ENCODE measurements at places on chromosomes 13 and 19. TPM values are rescaled to one million over a fixed set of nuclear protein-coding genes. Genes with fewer than 3 reads are reported as not detected.

DNA sequence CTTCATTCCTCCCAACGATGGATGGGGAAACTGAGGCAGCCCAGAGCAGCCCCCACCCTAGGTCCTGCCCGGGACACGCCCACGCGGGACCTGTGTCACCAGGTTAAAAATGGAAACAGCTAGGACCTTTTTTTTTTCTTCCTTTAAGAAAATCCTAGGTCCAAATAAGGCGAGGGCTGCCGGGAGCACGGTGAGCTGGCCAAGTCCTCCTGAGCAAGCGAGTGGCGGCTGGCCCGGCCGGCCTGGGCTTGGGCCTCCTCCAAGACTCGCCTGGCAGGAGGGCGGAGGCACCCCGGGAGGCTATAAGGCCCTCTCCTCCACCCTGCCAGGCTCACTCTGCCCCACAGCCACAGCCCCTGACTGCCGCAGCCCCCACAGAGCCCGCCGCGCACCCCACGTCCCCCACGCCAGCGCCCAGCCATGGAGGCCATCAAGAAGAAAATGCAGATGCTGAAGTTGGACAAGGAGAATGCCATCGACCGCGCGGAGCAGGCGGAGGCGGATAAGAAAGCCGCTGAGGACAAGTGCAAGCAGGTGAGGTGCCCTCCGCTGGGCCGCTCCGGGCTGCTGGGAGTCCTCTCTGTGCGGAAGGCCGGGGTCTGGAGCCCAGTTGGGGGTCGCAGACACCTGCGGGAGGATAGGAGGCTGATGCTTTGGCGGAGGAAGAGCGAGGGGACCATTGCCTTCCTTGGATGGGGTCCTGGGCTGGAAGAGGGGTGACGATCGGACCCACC lies 8.9 kb upstream of the TPM4 start:
- no peak for DNase-seq

- DNase-seq: no peak
These were observed 108.3 kb downstream of the SLITRK5 start for GRCh38 chr13:87779426-87779825.

- DNase-seq: no peak
These were observed 112.5 kb downstream of the SOX1 start for GRCh38 chr13:112179421-112179820.

- no peak for DNase-seq
These were observed 670.2 kb downstream of the DIAPH3 start for GRCh38 chr13:59493436-59493965.

- no peak for DNase-seq
These were observed 8.5 kb upstream of the CCL25 start for GRCh38 chr19:8044018-8044417.

DNA sequence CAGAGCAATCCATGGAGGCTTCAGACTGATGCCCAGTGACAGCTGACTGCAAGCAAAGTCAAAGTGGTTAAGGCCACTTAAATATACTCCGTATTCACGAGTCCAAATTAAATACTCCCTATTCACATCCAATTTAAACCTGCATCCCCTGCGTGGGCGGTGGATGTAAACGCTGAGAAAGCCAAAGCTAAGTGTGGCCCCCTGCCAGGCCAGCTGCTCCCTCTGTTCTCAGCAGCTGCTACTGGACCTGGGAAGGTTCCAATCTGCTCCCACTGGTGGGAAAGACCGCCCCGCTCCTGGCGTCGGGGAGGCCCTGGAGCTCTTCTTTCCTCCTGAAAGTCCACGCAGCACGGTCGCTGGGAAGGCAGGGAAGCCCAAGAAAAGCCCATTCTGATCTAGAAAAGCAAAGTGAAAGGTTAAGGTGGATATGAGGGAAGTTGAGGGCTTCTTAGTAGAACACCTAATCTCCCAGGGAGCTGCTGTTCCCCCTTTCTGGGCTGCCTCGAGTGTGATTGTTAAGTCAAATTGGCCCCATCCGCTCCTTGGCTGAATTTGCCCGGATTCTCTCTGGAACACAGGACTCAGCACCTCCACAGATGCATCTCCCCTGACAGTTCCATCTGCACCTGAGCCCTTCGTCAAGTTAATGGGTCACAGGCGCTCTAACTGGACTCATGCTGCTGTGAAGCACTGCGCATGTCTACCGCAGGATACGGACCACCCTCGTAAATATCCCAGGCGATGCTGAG lies 205.5 kb downstream of the USP12 start:
- DNase-seq: peak; percentile 19

GRCh38 chr19:16224293-16225045 lies 26.8 kb downstream of the AP1M1 start:
- DNase-seq: no peak

DNA sequence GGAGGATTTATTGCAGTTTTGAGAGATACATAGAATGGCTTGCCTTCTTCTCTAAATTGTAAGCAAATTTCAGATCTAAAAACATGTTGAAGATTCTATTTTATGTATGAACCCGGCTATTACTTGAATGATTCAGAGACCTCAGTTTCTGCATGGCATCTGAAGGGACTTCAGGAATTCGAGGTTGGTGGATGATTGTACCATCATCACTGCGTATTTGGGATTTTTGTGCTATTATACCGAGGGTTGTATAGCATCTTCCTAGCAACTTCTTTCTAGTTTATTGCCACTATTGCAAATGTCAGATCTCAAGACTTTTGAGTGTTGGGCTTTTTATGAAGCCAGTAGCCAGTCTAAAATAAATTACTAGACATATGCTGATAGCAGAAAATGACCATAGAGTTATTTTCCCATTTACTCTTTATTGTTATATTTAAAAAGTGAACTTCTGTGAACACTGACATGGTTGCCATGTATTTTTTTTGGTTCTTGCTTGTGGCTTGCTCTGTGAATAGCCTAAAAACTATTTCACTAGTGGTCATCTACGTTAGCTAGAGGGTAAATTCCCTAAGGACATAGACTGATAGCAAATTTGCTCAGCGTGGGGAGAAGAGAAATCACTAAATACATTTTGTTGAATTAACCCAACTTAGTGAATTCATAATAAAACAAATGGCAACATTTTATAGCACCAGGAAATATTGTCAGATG lies 70.6 kb upstream of the KLF12 start:
- DNase-seq: no peak

DNA sequence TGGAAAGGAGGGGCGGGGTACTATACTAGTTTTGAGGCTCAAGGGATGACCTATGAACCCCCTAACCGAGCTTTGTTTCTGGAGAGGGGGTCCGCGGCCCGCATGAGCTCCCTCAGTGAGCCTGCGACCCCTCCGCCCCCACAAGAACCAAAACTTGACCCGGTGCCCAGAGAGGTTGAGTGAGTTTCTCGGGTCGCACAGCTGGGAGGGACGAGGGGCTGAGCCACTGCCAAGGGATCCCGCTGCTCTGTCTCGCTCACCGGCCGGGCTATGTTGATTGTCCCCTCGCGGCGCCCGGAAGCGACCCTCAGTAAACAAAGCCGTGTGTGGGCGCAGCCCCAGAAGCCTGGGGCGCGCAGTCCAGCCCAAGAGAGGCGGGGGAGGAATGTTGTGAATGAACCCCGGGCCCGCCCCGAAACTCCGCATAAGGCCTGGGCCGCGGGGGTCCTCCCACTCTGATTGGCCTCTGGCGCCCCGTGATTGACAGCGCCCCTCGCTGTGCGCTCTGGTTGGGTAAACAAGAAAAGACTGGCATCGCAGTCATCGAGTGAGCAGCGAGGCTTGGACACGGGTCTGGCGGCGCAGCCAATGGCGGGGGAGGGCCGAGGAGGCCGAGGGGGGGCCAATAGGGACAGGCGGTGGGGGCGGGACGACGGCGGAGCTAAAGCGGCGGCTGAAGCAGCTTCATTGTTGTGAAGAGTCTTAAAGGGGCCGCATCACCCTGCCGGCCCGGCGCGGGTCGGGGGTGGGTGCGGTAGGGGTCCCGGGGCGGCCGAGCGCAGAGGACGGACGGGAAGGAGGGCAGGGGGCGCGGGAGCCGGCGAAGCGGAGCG lies at the start of gene ZSWIM4:
TSS of gene ZSWIM4 (plus strand) at position 687 of the 833 bp plus-strand sequence. CDS start 206 bp downstream, outside the sequence.
- DNase-seq: peak; percentile 99

DNA sequence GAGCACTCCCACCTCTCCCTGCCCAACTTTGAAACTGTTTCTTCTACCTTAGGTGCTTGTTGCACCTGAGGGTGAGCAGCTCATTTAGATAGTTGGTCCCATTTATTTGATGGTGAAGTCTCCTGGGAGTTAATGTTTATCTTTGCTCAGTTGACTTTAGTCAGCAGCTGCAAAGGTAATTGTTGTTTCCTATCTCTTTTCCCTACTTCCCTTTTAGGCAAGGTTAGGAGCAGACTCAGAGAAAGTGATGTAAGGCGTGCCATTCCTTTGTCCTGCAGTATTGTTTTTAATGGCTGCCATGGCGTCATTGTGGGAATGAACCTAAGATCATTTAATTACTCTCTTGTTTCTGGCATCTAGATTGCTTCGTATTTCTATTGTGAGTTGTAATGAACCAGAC lies 11.6 kb downstream of the AKAP11 start:
- no peak for DNase-seq

DNA sequence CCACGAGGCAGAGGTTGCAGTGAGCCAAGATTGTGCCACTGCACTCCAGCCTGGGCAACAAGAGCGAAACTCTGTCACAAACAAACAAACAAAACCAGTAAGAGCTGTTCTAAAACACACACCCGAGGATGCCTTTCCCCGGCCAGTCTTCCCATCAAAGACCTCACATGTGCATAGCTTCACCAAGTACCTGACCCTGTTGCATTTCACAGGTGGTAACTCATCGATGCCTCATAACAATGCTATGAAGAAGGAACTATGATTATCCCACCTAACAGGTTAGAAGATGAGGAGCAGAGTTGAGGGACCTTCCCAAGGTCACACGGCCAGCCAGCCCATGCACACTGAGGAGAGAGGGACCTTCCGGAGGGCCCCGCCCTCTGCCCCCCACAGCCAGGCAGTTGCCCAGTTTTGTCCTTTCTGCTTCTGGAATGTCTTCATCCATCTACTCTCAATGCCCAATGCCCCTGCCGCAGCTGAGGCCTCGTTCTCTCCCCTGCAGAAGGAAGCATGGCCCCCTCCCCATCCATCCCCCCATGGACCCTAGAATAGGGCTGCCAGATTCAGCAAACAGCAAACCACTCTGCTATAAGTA lies 16.8 kb upstream of the LENG8 start:
- DNase-seq: no peak

DNA sequence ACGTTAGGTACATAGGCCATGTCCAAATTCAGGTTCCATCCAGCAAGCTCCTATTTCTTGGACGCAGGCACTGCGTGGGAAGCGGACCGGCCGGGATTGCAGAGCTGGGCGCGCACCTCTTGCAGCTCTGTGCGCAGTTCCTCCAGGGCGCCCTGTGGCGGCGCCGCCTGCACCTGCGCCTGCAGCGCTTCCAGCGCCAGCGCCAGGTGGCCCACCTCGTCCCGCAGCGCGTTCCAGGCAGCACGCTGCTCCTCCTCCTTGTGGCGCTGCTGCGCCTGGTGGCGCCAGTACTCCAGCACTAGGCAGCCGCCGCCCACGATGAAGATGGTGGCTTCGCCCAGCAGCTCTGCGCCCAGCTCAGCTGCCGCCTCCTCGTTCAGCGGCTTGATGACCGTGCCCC lies 31.1 kb downstream of the OPA3 start:
- no peak for DNase-seq

GRCh38 chr13:75318138-75318833 lies 163.7 kb downstream of the TBC1D4 start:
- no peak for DNase-seq

- peak; percentile 39 for DNase-seq
These were observed 412.9 kb downstream of the DIAPH3 start for GRCh38 chr13:59750860-59751259.

- no peak for DNase-seq
These were observed 3.6 kb downstream of the MICOS13 start for GRCh38 chr19:5676772-5677105.

- no peak for DNase-seq
These were observed 20.1 kb upstream of the NANOS2 start for GRCh38 chr19:45934551-45935230.

GRCh38 chr19:39254531-39255345 lies 6.1 kb upstream of the IFNL4 start:
- DNase-seq: no peak

GRCh38 chr19:58157045-58157728 lies 6.6 kb upstream of the ZNF329 start:
- no peak for DNase-seq

- DNase-seq: no peak
These were observed 593 bp downstream of the CADM4 start for GRCh38 chr19:43638995-43639518.

GRCh38 chr19:52527956-52528351 lies 486 bp downstream of the ZNF808 start:
- DNase-seq: no peak

- no peak for DNase-seq
These were observed 271.4 kb downstream of the DLEU7 start for GRCh38 chr13:50572129-50572528.

DNA sequence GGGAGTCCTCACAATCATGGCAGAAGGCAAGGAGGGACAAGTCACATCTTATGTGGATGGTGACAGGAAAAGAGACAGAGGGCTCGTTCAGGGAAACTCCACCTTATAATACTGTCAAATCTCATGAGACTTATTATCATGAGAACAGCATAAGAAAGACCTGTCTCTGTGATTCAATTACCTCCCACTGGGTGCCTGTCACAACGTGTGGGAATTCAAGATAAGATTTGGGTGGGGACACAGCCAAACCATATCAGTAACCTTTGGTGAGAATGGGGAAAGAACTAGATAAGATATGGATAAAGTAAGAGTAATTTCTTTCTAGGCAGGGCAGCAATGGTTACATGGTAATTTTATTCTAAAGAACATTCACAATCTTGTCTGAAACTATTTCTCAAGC lies 344.9 kb upstream of the KLF12 start:
- DNase-seq: no peak

GRCh38 chr13:20150561-20150960 lies 10.3 kb downstream of the GJA3 start:
- no peak for DNase-seq

- no peak for DNase-seq
These were observed 170.3 kb downstream of the PTPRS start for GRCh38 chr19:5170329-5170745.

GRCh38 chr19:54902061-54902460 lies 3.9 kb upstream of the NCR1 start:
- no peak for DNase-seq

- no peak for DNase-seq
These were observed 1299.2 kb upstream of the SLC10A2 start for GRCh38 chr13:104365430-104365829.

DNA sequence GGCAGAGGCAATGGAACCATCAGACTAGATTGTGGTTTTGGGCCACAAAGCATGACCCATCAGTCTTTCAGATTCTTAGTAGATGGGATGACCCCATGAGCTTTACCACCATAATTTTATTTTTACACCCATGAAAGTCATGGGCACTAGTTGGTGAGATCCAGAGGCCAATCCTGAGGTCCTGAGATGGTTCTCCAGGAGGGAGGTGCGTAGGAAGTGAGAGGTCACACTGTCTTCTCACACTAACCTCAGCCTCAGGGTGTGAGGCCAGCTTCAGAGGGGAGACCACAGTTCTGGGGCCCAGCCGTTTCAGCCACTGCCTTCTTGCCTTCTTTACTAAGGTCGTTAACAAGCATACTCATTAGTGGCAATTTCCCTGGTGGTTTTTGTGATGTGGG lies 106.4 kb downstream of the AKAP11 start:
- DNase-seq: no peak

- DNase-seq: no peak
These were observed 62.5 kb downstream of the CDADC1 start for GRCh38 chr13:49310251-49310650.

The MEIOSIN gene
- total RNA-seq: not detected

The NLRP11 gene
- total RNA-seq: not detected

The ZNF724 gene
- 6.4 TPM for total RNA-seq

The APOC4 gene
- total RNA-seq: not detected

The ZNF613 gene
- total RNA-seq: 5.6 TPM

The RNF113B gene
- total RNA-seq: not detected

The OR2Z1 gene
- total RNA-seq: not detected

The CACNG6 gene
- total RNA-seq: 0.79 TPM

The IQCN gene
- 0.99 TPM for total RNA-seq

The ATP8B3 gene
- total RNA-seq: 0.99 TPM

The IGFLR1 gene
- total RNA-seq: 1.2 TPM
